ENCODE measurements at places on chromosomes 3 and 15.

DNA sequence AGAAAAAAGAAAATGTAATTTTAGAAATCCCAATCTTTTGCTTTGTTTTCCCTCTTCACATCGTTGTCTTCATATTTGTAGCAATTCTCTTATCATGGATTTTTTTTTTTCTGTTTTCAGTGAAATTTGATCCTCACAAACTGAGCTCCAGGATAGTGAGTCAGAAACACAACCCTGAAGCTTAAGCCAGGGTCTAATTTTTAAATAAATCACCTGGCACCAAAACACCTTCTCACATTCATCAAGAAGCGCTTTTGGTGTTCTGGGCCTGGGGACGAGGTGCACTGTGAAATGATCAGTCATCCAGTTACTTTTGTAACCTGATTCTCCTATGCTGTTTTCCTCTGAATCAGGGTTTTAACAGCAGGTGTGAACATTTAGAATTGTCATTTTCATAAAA, 87.7 kb downstream of the REC114 start:
- DNase-seq = no peak

GRCh38 chr3:129161860-129162271, 1.0 kb upstream of the ISY1 start:
- DNase-seq = no peak

DNA sequence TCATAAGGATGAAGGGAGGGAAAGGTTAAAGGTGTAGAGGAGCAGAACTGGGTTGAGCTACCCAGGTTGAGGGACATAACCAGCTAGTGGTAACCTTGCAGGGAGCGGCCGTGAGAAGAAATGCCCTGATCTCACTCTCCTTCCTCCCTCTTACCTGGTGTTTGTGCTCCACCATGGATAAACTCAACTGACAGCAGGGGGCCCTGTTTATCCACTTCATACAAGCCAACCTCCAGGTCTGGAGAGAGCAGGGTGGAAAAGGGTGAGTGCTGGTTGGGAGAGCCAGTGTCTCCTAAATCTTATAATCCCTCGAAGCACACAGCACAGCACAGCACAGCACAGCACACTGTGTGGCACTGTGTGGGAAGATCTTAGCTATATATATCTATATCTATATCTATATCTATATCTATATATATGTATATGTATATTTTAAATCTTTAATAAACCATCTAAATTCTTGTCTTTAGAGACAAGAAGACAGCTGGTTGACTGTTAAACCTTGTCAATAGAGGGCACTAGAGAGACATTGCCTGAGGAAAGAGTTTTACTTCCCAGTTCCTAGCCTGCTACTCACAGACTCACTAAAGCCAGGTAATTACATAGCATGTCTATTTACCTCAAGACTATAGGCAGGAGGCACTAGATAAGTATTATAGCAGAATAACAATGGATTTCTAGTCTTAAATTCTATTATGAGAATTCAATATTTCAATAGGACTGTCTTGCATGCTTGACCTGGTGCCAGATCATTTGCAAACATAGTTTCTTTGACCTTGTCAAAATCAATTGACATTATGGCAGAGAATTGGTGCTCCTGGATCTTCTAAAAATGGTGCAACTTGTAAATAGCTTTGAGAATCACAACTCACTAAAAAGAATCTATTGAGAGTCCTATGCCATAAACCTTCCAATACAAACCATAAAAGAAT, 21.7 kb upstream of the FMN1 start:
- DNase-seq = no peak

DNA sequence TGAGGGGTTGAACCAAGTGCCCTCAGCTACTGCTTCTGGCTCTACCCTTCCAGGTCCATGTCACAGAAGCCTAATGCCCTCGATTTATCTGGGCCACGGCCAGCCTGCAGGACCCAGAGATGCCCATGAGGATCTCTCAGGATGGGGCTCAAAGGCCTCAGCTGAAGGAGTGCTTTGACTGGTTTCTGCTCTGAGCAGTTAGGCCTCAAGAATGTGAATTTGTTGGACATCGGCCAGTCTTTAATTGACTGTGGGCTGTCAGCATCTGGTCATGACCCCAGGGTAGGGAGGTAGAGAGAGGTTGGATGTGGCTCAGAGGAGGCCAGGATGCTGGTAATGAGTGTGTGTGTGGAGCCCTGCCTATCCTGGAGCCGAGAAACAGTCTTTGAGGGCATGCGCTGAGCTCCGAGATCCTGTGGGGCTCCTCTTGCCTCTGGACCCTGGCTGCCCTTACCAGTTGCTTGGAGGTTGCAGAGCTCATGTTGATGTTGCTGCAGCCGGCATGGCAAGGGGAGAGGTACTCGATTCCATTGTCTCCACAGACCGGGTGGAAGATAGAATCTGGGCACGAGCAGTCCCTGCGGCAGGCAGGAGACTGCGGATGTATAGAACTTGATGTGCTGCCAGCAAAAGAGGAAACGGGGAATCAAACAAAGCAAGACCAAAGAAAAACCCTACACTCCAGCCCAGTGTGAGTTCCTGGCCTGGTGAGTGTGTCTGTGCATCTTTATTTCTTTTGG, 49.1 kb upstream of the RAB6B start:
- no peak for DNase-seq

GRCh38 chr15:33963831-33964664, 4.2 kb upstream of the CHRM5 start:
- no peak for DNase-seq

- DNase-seq = no peak
Observed at GRCh38 chr3:177810162-177810623, 612.9 kb upstream of the TBL1XR1 start.

- DNase-seq = no peak
Observed at GRCh38 chr15:42048821-42049200, 28.0 kb upstream of the PLA2G4E start.

- DNase-seq = no peak
Observed at GRCh38 chr3:87367736-87368135, 91.4 kb upstream of the POU1F1 start.

GRCh38 chr3:123986427-123986826, 5.5 kb downstream of the ROPN1 start:
- DNase-seq = no peak

DNA sequence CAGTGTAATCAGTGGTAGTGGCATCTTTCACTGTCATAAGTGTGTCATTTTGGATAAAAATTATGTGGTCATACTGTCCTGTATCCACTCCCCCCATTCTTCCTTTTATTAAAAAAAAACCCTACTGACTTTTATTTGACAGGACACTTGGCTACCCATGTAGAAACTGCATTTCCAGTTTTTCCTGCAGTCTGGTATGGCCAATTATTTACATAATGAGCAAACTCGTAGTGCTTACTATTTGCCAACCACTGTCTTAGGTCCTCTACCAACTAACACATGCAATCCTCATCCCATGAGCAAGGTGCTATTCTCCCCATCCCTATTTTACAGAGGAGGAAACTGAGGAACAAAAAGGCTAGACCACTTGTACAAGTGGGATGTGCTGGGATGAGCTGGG, 129.1 kb downstream of the MECOM start:
- no peak for DNase-seq

DNA sequence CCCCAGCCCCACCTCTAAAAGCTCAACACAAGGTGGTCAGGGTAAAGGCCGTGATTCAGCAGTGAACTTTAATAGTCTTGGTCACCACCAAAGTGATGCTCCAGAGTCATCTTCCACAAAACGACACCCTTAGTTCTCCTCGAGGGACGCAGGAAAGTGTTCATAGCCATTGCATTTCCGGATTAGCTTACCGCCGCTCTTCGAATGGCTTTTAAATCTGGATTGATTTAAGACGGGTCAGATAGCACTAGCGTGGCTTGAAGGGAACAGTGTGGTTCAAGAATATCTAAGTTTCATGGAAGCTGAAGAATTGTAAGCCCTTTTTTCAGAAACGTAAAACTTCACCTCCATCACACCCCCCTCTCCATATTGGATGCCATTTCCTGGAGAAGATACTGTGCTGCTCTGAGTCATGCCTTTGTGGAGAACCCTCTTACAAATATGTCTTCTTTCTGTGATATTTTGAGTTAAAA, 829 bp downstream of the RNF7 start:
- DNase-seq = peak; percentile 18

GRCh38 chr3:173055228-173055933, 85.7 kb downstream of the SPATA16 start:
- no peak for DNase-seq

DNA sequence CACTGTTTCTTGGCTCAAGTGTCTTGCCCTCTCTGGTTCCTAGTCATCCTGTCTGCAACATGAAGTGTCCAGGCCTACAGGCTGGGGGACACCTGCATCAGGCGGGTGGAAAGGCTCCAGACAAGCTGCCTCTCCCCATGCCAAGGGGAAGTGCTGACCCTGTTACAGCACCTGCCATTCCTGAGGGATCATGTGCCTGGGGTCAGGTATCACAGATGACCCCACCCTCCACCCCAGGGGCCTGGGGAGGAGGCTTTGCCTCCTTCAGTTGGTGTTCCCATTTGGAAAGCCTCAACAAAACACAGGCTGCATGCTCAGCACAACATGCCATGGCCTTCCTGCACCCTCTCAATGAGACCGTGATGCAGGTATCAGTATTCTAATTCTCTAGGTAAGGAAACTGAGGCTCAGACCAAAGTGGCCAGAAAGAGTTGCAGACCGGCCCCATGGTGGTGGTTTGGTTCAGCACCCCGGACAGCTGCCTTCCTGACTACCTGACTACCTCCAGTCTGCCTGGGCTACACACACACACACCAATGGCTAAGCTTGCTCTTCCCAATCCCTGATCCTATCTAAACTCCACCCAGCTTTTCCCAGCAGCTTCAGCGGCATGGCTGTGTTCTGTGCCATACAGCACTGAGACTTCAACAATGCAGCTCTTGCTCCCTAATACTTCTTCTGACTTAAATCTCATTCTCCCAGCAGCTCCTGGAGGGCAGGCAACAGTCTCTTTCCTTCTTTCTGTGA, 69.7 kb upstream of the LINGO1 start:
- no peak for DNase-seq

DNA sequence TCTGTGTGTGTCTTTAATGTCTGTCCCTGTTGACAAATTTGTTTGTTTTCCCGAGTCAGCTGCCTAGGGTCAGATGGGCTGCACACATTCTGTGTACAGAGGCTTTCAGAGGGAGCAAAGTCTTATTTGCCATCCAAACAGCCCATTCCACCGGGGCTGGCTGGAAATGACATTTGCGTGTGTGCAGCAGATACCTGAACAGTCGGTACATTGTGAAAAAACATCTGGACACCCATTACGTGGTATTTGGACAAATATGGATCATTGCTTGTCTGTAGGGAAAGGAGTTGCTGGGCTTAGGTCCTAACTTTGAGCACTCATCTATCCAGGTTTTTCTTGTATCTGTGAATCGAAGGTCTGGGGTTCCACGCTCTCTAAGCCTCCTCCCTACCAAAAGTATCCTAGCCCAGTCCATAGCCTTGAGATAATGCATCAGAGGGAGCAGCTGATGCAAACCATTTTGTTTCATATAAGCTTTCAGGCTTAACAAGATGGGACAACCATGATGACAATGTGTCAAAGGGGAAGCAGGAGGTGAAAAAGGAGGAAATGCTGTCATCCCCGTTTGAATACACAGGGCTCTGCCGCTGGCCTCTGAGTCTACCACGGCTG, 22.2 kb upstream of the CMTM8 start:
- DNase-seq = no peak

GRCh38 chr3:66200786-66201185, 20.0 kb upstream of the SLC25A26 start:
- no peak for DNase-seq

GRCh38 chr3:190092250-190092649, 28.4 kb downstream of the P3H2 start:
- no peak for DNase-seq

DNA sequence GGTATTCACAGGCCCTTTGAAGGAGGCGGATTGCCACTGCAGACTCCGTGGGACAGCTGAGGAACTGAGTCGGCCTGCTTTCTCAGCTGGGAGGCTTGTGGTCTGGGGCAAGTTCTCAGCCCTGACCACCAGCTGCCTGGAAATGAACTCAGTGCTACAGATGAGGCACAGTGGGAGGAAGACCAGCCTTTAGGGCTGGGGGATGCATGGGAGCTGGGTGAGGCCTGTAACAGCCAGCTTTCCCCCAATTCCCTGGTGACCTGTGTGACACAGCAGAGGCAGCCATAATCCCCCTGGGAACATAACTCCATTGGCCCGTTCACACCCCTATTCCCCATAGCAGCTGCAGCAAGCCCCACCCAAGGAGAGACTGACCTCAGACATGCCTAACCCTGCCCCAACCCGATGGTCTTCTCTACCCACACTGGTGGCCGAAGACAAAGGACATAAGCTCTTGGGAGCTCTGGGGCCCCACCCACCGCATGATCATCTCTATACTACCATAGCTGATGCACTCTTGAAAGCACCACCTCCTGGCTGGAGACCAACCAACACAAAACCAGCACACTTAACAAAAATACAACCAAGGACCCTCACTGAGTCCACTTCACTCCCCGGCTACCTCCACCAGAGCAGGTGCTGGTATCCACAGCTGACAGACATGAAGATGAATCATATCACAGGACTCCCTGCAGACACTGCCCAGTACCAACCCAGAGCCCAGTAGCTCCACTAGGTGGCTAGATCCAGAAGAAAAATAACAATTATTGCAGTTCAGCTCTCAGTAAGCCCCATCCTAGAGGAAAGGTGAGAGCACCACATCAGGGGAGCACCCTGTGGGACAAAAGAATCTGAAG, 24.9 kb downstream of the ZMAT3 start:
- DNase-seq = no peak

DNA sequence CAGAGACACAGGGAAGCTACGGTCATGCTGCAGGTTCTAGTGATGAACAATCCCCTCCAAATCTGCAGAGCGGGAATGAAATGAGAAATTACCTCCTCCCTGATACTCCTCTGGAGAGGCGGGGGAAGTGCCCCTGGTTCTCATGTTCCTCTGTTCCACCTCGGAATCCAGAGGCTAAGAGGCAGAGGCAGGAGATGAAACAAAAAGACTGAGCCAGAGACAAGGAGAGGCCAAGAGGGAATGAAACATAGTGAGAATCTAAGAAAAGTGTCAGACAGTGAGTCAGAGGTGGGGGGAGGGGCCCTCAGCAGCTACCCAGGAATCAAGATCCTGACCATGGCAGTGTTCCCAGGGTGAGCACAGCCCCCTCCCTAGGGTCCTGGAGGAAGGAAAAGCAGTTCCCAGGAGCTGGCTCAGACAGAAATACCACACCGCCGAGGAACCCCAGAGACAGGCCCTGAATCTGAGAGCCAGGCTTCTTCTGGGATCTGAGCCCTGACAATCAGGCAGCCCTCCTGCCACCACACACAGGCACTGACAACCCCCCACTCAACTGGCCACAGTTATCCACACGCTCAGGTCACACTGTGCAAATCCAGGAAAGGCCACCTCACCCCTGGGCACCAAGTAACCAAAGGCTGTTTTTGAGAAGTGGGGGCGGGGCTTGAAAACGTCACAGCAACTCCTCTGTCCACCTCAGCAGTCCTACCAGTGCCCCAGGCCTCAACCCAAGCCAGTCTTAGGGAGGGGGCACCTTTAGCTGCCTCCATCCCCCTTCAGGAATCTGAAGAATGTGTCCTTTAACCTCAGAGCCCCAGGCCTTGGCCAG, 2.4 kb downstream of the CSRNP1 start:
- peak; percentile 63 for DNase-seq

DNA sequence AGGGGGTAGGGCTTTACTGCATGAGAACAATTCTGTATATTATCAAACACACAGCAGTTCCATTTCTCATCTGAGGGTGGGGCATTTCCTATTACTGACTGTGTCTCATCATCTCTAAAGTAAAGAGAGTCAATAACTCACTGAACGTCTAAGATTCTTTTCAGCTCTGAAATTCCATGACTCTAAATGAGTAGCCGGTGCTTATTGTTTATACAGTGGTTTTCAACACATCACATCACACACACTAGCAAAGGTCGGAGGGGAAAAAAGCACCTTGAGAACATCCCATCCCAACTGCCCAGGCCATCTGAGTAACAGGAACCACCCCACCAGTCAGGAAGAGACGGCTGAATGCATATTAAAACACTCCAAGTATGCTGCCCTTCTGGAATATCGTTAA, 196.0 kb downstream of the SUCLG2 start:
- DNase-seq = no peak
